ENCODE measurements at places on chromosomes 11 and 22.
A peak's percentile ranks its signal among the peaks of the same experiment; 100 is the strongest.

- DNase-seq: no peak
Measured at GRCh38 chr11:69642549-69642912, 1.6 kb downstream of the CCND1 start.

DNA sequence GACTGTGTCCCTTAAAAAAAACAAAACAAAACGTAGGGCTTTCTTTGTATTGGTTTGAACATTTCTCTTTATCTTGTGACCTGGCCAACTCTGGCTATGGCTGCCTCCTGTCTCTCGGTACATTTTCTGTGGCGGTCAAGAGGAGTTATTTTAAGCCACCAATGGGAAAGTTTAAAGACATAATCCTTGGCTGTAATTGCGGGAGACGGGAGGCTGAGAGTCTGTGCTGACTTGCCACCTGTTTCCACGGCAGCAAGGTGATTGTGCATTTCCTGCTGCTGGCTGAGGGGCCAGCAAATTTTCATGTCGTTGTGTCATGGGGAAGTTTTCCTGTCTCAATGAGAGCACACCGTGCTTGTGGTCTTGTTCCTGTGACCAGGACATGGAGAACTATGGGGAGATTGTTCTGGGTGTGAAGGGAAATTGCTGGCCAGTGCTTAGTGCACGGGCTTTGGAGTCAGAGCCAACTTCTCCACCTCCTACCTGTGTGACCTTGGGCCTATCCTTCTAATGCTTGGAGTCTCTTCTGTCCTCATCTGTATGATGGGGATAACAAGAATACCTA, 11.0 kb downstream of the PTPRJ start:
- DNase-seq: no peak

GRCh38 chr11:71322861-71323582, 70.6 kb upstream of the SHANK2 start:
- no peak for DNase-seq

DNA sequence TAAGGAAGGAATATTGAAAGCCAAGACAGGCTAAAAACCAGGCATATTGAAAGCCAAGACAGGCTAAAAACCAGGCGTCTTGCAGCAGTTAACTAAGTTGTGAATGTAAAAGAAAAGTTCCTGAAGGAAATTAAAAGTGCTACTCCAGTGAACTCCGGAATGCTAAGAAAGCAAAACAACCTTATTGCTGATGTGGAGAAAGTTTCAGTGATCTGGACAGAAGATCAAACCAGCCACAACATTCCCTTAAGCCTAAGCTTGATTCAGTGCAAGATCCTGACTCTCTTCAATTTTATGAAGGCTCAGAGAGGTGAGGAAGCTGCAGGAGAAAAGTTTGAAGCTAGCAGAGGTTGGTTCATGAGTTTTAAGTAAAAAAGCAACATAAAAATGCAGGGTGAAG, 51.4 kb downstream of the PACS1 start:
- DNase-seq: no peak

DNA sequence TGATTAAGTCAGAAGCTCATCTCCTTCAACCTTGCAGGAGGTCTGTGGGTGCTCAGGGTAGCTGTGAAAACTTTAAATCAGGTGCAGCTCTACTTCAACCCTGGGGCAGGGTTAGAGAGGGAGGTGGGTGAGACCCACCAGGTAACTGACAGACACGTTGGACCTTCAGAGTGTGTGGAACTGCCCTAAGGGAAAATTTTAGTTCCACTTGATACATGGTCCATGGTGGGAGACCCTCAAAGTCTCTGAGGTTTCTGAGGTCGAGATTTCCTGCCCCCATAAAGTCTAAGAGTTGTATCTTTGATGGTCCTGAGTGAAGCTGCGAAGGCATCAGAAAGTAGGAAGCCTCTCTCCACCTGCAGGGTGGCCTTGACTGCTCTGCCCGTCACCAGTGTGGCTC, 23.9 kb upstream of the NNMT start:
- DNase-seq: no peak

DNA sequence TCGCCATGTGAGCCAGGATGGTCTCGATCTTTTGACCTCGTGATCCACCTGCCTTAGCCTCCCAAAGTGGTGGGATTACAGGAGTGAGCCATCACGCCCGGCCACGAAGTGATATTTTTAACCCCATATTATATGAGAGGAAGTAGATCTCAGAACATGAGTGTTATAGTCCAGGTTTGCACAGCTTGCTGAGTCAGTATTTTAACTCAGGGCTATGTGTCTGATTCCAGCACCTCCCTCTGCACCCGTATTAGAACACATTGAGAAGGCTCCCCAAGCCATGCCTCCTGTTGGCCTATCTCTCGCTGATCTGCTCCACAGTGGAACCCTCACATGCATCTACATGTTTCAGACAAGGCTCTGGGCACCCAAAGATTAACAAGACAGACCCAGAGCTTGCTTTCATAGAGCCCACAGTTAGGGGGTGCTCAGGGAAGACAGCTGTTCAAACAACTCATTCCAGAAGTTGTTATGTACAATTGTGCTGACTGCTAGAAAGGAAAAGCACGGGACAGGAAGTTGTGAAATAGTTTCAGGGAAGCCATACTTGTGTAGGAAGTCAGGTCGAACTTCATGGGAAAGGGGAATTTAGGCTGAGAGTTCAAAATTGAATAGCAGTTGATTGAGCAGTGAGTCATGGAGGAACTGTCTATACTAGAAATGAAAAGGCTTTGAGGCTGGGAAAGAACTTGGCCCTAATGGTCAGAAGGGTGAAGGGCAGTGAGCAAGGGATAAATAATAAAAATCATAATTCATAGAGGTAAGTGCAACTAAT, 49.3 kb upstream of the CLPB start:
- DNase-seq: no peak

DNA sequence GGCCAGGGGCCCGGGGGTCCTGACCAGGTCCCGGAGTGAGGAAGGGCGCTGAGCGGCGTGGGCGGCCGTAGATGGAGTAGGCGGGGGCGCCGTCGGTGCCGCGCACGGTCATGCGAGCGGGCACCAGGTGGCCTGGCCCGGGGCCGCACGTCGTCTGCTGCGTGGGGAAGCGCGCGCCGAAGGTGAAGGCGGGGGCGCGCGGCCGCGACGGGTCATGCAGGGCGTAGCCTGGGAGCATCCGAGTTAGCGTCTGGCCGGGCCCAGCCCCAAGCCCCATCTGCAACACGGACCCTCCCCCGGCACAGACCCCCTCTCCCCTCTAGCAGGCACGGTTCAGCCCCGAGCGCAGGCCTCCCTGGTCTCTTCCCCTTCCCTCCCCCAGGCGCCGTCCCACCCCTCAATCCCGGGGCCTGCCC, 1.7 kb upstream of the TYMP start:
- DNase-seq: no peak

DNA sequence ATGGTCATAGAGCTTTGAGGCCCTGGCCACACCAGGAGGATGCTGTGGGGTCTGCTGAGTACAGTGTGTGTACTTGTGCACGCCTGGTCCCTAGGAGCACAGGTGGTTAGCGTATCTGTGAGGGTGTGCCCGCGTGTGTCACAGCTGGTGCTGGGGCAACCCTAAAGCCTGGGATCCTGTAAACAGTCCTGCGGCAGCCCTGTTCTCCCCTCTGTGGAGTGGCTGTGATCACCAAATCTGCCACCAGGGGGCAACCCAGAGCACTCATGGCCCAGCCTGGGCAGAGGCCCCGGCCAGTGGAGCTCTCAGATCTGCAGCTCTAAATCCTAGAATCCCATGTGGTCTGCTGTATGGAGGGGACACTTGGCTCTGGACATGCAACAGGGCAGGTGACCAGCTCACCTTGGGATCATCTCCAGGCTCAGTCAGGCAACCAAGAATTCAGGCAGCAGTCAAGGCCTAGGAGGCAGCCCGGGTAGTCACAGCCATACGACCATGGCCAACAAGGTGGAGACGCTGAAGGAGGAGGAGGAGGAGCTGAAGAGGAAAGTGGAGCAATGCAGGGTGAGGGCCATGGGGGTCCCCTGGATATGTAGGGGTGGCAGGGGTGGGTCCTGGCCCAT, 3.9 kb downstream of the SH3BP1 start:
- peak; percentile 99 for DNase-seq

DNA sequence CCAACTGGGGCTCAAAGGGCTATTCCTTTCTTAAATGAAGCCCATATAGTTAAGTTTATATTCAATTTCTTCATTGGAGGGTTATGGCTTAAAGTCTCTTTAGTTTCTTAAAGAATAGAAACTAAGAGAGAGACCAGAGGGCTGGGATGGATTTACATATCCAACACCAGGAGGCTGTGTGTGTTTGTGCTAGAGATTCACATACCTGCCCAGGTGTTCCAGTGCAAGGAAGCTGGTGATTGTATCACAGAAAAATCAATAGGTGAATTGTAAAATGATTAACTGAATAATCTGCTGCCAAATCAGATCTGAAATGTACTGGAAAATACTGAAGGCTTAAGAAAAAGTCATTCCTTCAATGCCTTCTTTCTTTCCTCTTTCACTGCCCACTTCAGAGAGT, 148.2 kb upstream of the BDNF start:
- no peak for DNase-seq

- no peak for DNase-seq
Measured at GRCh38 chr11:285021-285893, 3.7 kb upstream of the PGGHG start.

- DNase-seq: peak; percentile 57
Measured at GRCh38 chr11:6353367-6353987, 33.2 kb upstream of the CAVIN3 start.

DNA sequence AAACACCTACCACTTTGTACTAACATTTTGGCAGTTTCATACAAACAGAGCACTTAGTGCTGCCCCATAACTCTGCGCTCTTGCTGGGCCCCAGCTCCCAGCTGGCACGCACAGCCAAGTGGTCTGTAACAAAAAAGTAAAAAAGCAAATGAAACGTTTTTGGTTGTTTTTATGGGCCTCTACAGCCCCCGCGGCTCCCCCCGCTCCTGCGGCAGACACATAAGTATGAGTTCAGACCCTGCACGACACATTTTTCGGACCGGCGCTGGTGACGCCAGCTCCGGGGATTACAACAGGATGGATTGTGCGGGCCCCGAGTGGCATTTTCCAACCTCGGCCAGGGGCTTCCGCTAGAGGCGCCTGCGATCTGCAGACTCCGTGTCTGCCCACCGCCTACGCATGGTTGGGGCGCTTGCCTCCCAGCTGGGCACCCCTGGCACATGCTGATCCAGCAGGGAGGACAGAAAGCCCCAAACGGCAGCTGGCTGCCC, 418.2 kb downstream of the SOX6 start:
- no peak for DNase-seq

GRCh38 chr11:64935359-64936081, at the start of gene GPHA2:
TSS of gene GPHA2 (minus strand) at chr11:64935893. CDS start at chr11:64935460, 433 bp downstream.
- DNase-seq: no peak

DNA sequence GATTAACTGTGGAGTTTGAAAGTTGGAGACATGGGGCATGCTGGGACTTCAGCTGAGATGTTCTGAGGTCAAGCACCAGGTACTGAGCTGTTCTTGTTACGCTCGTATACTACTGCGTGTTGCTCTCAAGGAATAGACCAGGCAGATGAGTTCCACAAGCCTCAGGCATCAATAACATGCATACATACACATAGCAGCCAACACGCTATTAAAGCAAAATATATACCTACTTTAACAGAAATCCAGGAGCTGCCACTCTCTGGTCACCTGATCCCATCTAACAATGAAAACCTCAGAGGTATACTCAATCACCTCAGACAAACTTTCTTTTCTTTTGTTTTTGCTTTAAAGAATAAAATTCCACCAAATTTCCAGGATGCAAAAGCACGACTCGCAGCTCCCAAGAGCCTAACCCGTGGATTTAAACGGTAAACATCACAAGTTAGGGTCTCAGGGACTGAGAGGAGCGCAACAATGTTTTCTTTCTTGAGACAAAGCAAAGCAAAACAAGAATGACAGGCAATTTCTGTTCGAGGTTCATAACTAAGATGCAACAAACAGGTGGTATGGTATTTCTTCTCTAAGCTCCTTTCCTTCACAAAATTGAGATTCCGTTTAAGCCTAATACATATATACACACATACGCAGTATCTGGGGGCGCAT, 16.5 kb downstream of the BLID start:
- DNase-seq: no peak

GRCh38 chr22:23395530-23396361, 184.3 kb downstream of the IGLL1 start:
- DNase-seq: no peak
